ENCODE measurements at places on chromosomes 4 and X.

GRCh38 chrX:132954323-132954722 is 4.1 kb downstream of the HS6ST2 start:
- no peak for DNase-seq

DNA sequence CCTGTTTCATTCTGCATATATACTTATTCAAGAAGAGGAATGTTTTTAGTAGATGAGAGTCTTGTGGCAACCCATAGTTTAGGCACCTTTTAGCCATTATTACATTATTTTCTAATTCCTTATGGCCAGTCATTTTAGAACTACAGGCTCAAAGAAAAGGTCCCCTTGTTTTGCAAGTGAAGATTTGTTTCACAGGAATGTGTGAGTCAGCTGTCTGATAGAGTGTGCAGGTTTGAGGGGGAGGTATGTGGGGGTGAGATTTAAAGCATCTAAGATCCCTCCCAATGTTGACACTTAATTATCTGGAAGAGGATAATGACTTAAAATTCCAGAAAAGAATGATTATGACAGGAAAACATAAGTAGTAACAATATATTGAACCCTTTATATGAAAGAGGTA is 495.6 kb downstream of the KCNIP4 start:
- DNase-seq = no peak

DNA sequence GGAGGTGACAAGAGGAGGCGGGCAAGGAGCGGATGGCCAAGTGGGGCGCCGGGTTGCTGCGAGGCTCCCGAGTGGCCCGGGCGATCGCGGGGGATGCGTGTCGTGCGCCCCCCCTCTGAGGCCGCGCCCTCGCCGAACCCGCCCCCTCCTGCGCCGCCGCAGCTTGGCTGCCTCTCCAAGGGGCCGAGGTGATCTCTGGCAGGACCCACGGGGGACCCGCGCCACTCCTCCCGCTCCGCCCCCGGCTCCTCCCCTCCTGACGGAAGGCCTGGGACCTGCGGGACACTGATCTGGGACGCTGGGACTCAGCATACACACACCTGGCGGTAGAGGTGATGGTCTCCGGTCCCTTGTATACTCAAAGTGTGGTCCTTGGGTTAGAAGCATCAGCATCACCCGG is 21.9 kb upstream of the FAM47C start:
- no peak for DNase-seq

DNA sequence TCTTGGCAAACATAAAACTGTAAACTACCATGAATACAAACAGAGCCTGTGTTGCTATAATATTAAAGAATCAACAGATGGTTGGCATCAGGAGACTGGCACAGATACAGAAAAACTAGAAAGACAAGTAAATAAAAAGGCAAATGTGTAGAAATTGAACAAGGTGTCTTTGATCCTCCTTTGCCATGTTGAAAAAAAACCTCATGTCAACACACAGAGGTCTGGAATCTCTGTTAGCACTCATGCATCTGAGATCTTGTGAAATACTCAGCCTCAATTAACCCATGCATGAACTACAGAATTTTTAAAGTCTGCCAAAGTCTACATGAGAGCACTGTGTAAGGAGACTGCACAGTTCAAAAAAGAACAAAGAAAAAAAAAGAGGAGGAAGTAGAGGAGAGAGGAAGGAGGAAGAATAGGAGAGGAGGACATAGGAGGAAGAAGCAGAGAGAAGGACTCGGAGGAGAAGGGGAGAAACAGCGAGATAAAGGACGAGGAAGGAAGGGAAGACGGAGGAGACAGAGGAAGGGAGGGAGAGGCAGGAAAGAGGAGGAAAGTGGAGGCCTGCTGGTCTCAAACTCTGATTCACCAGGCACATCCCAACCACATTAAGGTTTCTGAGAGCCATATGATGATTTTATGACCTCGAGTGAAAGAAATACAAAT is 52.8 kb downstream of the PRDM5 start:
- no peak for DNase-seq

GRCh38 chr4:48910511-48910910 is 3.9 kb upstream of the OCIAD2 start:
- no peak for DNase-seq

DNA sequence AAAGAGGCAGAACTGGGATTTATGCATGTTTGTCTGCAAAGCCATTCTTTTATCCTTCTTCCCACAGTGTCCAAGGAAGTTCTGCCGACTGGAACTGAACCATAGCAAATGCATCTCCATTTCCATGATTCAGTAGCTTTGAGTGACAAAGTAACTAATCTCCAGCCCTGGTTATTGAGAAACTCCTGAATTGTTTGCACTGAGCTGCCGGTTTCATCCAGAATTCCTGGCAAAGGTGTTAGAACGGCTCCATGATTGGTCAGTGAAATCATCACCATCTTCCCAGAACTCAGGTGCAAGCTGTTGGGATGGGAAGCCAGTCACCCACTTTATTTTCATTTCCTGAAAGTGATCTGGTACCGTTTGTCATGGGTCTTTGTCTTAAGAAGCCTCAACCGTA is 47.0 kb upstream of the SLC34A2 start:
- DNase-seq = no peak

DNA sequence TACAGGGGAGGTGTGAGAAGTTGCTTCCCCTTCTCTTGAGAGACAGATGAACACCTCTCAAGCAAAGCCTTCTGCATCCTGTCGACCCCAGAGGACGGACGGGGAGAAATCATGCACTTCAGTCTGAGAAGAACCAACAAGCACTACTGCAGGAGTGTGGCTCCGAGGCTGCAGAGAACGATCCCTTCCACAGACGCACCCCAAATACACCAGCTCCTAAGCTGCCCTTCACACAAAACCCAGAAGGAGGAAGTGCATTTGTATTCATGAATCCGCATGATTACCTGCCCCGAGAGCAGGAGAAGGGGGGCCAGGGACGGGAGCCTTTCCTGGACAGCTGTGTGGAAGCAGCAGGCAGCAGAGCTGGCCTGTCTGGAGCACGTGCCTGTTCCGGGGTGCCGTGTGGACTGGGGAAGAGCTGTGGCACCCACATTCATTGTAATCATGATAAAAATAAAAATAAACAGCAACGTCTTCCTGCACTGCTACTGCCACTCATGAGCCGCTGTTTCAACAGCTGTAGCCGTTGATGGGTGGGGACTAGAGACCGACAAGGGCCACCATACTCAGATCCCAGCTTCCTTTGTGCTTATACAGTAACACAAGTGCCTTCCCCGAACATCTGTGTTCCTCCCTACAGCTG is 42.9 kb downstream of the ACSL1 start:
- DNase-seq = no peak

DNA sequence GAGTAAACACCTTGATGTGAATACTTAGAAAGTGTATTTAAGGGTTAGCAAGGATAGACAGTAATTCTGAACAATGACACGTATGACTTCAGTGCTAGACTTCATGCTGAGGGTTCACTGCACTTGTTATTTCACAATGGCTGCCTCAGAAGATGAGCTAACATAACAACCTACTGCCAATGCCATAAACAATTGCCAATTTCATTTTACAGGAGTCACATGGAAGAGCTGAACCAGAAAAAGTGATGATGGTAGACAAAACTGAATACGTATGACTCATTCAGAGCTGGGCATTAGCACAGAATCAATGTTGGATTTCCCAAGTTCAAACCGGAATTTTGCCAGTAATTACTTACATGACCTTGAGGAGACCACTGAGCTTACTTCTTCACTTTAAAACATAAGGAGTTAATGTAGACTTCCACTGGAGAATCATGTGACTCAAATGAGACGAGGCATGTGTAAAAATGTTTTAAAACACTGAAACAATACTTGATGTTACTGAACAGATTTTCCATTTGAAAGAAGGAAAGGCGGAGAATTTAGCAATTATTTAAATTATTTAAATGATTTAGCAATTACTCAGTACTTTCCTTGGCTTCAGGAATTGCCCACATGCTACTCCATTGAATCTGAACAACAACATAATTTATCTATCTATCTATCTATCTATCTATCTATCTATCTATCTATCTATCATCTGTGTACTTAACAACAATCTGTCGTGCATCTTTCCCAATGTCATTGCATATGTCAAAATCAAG is 868.5 kb upstream of the SLIT2 start:
- no peak for DNase-seq

- DNase-seq = no peak
Measured at GRCh38 chrX:77433001-77433400, 14.2 kb upstream of the FGF16 start.

All from NCI-H1436 (cell line).